ENCODE measurements at places on chromosomes 1 and 21.

GRCh38 chr21:39638281-39638680 is 25.5 kb downstream of the B3GALT5 start:
- no peak for DNase-seq

GRCh38 chr1:167488786-167489185 is 29.5 kb downstream of the CD247 start:
- DNase-seq = no peak

DNA sequence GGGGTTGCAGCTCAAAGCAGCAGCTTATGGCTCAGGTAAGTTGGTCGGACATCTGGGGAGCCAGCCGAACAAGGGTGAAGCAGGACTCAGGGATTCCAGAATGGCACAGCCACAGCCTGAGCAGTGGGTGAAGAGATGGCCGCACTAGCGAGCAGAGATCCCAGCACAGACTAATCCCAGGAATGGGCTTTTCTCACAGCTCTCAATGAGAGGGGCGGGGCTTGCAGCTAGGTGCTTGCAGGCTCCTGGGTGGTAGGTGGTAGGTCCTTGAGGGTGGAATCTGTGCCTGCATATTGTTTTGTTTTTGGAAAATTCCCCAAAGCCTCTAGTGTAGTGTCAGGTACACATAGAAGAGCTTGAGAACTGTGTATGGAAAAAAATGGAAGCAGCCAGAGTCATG is 9.0 kb downstream of the KIAA0040 start:
- DNase-seq = no peak

DNA sequence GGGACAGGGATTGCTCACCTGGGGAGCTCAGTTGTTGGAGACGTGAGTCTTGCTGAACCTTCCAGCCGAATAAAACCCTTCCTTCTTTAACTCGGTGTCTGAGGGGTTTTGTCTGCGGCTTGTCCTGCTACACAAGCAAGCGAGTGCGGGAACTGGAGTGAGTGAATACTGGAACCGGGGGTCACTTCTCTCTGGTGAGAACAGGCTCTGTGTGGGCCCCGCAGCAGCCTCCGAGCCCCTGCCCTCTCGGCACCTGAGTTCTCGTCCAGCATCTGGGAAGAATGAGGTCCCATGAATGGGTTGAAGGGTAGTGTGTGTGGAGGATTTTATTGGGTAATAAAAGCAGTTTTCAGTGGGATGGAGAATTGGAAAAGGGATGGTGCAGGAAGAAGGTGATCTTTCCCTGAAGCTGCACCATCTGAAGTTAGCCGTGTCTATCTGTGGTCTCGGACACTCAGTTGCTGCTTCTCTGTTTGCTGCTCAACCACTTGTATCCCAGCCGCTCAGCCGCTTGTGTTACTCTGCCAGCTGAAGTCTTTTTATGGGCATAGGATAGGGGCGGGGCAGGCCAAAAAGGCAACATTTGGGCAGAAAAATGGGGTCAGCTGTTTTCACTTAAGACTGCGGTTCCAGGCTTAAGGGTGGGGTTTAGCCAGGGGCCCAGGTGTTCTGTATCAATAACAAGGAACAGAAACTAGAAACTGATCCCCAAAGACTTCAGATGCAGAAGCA is 450.6 kb upstream of the CAMK1G start:
- no peak for DNase-seq

DNA sequence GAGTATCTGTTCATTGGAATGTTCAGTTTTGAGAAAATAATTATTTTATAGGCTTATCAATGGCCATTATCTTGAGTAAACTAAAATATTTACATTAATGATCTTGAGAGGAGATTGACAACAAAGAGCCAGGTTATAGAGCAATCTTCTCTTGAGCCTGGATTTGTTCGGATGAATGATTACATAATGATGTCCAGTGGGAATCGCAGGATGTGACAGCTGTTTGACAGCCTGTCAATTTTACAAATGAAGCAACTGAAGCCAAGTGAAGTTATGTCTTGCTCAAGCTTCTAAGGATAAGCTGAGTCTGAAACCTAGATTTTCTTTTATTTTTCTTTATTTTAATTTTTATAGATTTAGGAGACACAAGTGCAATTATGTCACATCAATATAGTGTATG is 52.1 kb upstream of the BACH1 start:
- no peak for DNase-seq

GRCh38 chr1:179814546-179814838 is 63.1 kb downstream of the TOR1AIP2 start:
- no peak for DNase-seq

GRCh38 chr1:165507570-165507969 is 36.2 kb upstream of the LRRC52 start:
- no peak for DNase-seq

DNA sequence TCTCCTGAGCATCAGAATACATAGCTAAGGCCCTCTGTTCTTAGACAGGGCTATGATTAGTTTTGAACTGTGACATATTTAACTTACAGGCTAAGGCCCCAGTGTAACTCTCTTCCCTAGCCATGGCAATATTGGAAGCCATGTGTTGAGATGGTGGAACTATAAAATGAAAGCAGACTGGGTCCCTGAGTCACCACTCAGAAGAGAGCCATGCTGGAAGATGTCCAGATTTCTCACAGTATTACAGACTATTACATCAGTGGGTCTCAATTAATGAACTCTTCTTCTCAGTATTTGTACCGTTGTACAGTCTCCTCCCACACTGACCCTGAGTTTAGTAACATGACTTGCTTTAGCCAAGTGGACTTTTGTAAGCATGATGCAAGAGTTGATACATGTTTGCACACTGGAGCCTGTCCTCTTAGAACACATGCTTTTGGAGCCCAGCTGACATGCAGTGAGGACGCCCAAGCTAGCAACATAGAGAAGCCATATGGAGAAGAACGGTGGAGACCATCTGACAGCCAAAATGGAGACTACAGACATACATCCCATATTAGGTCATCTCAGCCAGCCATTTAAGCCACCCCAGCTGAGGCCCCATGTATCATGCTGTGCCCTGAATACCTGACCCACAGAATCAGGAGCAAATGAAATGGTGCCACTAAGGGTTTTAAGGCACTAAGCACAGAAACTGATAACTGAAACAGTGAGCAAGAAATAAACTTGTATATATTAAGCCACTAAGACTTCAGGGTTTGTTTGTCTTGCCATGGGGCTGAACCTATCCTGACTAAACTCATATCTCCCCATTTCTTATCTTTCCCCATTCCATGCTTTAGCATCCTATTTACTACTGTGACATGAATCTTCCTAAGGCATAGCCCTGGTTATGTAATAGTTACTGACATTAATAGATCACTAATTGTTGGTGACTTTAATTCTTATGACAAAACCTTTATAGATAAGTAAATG is 24.4 kb downstream of the TBX15 start:
- no peak for DNase-seq

DNA sequence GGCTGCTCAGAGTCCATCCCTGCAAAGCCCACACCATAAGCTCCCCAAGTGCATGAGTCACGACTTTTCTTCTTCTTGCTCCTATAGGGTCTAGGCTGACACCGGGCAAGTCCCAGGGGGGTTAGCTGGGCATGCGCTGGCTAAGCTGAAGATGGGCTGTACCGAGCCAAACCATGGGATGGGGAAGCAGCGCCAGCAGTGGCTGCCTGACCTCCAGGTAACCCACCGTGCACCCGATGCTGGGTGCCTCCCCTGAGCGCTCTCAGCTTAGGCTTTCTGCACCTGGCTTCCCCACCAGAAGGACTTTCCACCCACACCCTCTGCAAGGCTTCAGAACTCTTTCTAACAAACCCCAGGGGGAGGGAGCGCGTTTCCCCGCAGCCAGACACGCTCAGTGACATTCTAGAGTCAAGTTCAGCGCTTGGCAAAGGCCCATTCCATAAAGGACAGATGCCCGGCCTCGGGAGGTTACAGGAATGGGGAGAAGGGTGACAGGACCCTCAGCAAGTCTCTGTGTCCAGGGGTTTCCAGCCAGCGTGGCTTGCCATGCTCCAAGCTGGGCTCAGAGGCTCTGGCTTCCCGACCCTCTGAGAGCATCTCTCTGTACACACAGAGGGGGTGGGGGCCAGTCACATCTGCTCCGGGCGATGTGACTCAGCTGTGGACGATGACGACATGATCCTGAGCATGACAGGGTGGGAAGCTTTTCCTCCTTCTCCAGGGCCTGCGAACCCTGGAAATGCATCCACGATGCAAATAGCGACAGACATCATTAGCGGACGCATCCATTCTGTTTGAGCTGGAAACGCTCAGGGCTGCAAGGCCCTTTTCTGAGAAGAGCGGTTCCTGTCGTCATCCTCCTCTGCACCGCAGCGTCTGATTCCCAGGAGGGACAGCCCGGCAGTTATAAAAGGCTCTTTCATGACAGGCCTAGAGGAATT is 107.8 kb downstream of the SIK1 start:
- peak; percentile 27 for DNase-seq

DNA sequence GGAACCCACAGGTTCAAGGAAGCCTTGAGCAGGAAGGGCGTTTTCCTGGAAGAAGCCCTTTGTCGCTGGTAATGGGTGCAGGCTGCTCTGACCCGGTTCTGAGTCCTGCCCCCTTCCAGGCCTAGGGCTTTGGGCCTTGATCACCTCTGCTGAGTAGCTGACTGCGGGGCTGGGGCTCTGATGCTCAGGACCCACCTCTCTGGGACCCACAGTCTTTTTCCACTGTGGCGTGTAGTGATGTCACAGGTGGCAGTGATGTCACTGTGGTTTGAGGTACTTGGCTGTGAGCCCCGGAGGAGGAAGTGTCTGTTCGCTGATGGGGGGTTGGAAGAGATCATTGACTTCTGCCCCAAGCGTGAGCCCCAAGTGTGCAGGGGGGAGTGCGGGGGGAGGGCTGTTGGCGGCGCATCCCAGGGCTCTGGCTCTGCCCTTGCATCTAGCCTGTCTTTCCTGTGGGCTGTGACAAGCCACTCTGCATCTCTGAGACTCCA is 6.9 kb downstream of the TNFRSF1B start:
- no peak for DNase-seq

DNA sequence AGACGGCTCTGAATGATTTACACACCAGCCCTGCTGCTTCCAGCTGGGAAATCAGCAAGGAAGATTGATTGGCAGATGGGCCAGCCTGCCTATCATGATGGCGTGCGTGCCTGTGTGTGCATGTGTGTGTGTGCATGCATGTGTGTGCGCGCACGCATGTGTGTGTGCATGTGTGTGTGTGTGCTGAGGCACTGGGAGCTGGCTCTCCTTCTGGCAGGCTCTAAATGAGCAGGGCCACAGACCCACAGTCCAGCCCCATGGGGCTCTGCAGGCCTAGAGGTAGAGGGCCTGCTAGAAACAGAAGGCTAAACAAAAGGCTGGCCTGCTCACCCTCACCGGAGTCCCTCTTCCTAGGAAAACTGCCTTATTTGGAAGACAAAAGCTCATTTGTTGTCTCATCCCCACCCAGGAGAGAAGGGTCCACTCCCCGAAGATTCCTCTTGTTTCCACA is 6.0 kb downstream of the KLHDC8A start:
- no peak for DNase-seq

GRCh38 chr1:87143413-87144135 is 185.1 kb upstream of the LMO4 start:
- DNase-seq = no peak

GRCh38 chr21:29207201-29207600 is 76.8 kb downstream of the MAP3K7CL start:
- no peak for DNase-seq

DNA sequence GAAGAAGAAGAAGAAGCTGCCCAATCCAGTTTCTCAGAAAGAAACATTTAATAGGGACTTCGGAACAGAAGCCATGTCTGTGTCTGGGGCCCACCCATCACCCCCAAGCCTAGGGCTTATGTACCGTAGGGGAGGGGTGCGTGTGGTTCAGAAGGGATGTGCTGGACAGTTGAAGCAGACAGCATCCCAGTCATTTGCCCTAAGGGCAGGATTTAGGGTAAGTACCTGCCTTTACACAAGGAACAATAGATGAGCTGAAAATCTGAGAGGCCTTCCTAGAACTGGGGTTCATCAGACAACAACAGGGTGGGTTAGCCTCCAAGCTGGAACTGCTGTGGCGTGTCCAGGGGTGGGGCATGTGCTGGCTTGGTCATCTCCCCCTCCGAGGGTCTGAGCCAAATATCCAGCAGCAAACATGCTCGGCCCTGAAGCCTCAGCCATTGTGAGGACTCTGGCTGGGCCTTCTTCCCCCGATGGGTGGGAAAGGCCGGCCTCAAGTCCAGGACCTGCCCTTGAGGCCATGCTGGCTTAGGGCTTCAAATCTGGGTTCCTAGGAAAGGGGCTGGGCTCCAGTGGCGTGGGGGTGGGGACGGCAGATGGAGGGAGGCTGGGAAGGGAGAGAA is 12.1 kb downstream of the CSTB start:
- no peak for DNase-seq

DNA sequence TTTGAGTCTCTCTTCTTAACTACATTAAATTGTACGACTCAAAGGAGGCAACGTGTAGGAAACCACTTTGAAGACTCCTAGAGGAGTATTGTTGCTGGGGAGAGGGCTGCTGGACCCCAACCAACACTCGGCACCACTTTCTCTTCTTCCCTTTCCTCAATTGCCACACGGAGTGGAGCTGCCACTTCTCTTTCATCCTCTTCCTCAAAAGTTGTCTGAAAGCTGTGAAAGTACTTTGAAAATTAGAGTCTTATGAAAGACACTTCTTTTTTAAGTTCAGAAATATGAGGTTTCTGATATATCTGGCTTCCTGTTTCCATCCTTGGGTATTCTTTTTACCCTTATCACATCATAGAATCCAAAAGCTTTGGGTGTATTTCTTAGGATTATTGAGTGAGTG is 59.5 kb downstream of the MRPS6 start:
- DNase-seq = no peak

DNA sequence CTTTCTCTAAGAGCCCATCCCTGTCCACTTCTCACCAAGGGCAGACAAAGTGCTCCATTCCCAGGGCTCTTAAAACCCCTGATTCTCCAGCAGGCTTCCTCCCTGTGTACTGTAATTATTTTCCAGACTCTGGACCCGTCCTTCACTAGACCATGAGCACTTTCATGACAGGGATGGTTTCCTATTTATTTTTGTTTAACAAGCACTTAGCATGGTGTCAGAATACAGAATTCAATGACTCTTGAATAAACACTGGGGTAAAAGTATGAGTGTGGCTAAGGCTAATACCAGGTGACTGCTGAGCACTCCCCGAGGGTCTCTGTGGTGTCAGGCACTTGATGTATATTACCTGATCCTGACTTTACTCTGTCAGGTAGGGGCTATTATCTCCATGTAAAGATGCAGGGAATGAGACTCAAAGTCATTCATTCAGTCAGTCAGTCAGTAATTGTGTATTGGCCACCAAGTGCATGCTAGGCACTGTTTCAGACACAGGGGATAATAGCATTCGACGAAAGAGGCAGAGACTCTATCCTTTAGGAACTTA is 47.2 kb downstream of the C1orf21 start:
- DNase-seq = no peak

DNA sequence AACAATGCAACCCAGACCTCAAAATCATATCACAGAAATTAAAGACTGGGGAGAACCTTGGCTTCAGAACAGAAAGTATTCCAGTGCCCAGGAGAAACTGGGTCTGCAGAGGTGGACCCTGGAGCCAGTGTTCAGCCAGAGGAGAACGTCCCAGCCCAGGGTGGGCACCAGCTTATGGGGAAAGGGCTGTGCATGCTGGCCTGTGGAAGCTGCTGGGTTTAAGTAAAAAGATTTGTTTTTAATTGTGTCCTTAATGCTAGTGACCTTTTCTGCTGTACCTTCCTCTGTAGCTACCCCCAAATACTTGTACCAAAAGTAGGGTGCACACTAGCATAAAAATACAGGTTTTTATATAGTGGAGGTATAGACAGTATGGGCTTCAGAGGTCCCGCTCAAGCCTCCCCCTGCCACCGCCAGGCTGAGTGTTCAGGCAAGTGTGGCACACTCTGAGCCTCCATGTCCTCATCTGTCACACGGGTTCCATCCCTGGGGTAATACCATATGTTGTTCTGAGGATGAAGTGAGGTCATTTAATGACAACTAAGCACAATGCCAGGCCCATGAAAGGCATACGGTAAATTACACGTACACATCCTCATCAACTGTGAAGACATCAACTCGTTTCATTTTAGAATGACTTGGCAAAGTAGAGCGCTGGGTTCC is 47.0 kb downstream of the SLC37A1 start:
- no peak for DNase-seq
